A673 (cell line): ENCODE measurements at places on chromosomes 4 and X.

DNA sequence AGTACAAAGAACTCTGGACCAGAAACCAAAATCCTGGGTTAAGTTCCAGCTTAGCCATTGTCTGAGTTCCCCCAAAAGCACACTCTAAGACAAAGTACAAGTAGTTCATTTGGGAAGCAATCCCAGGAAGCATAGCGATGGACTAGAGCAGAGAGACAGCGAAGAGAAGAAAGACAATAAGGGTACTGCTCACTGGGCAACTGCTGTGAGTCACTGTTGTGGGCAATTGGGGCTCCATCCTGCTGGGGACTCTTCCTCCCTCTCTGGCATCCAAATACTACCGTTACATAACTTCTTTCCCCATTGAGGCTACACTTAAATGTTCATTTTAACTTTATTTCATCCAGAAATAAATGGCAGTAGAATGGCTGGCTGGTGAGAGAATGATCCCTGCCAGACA lies 14.1 kb downstream of the SRPX start:
- DNase-seq, result no peak

GRCh38 chr4:67684839-67685531 lies 16.0 kb downstream of the UBA6 start:
- DNase-seq, result no peak

DNA sequence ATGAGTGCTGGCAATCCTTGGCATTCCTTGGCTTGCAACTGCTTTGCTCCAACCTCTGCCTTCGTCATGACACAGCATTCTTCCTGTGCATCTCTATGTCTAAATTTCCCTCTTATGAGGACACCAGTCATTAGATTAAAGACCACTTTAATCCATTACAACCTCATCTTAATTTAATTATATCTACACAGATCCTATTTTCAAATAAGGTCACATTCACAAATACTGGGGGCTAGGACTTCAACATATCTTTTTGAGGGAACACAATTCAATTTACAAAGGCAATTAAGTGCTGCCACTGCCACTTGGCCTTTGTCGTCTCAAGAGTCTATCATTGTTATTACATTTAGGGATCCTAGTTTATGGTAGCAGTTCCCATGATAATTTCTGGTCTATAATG lies 163.7 kb upstream of the PPP1R2C start:
- DNase-seq, result no peak

GRCh38 chr4:94802091-94802490 lies 44.3 kb downstream of the BMPR1B start:
- no peak for DNase-seq

GRCh38 chrX:118879586-118879985 lies 56.0 kb downstream of the ZCCHC12 start:
- no peak for DNase-seq

DNA sequence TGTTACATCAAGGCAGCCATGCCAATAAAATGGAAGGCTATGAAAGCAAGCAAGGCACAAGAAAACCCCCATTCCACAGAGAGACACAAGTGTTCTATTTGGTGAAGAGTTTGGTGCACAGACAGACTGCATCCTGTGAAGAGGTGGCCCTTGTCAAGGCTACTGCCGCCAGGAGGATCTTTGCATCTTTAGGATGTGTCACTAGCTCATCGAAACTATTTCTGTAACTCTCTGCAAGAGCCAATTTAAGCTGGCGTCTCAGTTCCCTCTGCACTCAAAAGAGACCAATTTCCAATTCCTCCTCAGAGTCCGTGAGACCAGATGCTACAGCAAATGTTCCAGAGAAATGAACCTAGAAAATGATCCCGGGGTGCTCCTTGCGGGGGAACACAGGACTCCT lies 91.0 kb downstream of the PHKA2 start:
- no peak for DNase-seq

DNA sequence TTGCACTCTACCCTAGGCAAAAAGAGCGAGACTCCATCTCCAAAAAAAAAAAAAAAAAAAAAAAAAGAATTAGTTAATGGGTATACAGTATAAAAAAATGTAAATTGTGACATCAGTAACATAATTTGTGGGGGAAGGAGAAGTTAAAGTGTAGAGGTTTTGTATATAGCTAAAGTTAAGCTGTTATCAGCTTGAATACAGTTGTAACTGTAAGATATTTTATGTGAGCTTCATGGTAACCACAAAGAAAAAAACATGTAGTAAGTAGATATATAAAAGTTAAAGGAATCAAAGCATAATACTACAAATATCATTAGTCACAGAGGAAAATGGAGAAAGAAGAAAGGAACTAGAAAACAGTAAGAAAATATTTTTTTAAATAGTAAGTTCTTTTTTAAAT lies 53.2 kb upstream of the EPGN start:
- no peak for DNase-seq

DNA sequence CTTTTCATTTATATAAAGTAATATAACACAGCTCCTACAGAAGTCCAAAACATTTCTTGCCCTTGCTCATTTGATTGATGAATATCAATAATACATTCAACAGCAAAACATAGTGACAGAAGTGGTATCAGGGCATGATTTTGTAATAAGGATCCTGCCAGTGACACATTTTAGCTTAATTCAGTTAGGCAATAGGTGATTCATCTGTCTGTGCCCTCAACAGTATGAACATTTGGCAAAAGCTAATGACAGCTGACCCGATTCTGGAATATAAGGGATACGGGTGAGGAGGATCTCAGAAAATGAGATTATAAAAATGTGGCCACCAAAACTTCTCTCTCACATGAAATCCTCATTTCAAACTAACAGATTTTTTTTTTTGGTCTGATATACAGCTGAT lies 294.0 kb downstream of the CAMK2D start:
- DNase-seq, result no peak

GRCh38 chr4:17722356-17722700 lies 59.1 kb downstream of the FAM184B start:
- DNase-seq, result no peak

GRCh38 chr4:103168993-103169392 lies 29.1 kb downstream of the CENPE start:
- no peak for DNase-seq

DNA sequence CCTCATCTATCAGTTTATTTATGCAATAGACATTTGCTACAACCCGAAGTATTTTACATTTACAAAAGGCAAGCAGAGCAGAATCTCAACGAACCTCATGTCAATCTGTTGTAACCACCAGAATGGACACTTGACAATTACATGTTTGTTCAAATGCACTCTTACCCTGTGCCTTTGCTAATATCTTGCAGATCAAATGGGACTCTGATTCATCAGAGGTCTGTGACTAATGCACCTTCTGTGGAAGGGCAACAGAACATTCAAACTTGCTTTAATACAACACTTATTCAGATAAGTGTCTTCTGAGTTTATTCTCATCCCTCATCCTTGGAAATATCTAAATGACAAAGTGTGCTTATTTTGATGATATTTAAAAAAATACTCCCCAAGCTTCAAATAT lies 644.7 kb upstream of the PCDH10 start:
- DNase-seq, result no peak

DNA sequence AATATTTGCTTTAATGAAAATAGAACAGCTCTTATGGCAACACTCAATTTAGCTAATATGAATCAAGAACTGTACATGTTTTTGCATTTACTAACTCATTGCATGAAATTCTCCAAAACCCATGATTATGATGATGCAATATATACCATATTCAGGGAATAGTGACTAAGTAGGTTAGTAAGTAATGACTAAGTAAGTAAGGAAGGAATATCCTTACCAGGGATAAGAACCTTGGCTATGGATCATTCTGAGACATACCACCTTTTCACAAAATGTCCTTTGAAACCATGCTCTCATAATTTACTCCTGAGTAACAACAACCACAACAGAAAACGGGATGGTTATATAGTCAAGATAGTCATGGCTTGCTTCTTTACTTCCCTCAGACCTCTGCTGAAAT lies 1513.0 kb downstream of the STIM2 start:
- no peak for DNase-seq

DNA sequence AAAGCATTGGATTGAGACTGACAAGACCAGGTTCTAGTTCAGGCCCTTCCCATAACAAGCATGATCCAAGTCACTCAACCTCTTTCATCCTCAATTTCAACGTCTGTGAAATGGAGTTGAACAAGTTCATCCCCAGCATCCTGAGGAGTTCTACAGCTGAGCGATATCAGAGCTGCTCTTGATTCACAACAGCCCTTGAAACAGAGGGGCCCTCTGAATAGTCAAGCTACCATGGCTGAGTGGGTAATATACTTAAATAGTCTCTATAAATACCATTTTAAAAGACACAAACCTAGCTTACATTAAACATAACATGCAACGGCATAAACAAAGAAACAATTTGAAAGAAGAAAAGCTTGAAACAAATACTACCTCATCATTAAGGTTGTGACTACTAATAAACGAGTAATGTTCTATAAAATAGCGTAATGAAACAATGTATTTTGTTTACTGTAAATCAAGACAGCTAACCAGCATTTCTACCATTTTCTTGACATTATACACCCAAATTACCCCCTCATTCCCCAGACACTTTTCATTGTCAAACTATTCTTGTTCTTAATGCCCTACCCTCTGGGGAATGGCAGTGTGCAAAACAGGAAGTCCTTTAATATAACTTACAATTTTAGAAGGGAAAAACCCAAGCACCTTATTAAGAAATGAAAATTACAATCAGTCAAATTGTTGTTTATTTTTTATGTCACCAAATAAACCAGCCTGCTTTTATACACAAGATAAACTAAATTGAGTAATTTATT lies 202.3 kb downstream of the PARM1 start:
- DNase-seq, result peak; percentile 7

DNA sequence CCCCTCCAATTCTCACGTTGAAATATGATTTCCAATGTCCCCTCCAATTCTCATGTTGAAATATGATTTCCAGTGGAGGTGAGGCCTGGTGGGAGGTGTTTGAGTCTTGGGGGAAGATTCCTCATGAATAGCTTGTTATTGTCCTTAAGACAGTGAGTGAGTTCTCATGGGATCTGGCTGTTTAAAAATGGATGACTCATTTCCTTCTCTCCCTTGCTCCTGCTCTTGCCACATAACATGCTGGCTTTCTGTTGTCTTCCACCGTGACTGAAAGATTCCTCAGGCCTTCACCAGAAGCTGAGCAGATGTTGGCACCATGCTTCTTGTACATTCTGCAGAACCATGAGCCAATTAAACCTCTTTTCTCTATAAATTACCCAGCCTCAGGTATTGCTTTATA lies 346.8 kb upstream of the TECRL start:
- peak; percentile 58 for DNase-seq

DNA sequence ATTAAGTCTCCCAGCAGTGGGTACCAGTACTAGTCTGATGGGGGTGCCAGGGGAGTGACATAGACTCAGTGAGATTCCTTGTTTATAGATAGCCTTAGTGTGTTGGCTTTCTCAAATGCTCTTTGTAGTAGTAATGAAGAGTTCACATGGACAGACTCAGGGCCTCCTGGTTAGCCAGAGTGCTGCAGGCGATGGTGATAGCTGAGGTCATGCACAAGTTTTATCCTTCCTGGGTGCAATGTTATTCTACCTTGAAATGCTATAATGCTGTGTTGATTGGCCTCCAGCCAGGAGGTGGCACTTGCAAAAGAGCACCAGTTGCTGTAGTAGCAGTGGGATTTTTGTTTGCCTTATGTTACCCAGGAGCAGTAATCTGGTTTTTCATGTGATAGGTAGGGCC lies 35.5 kb upstream of the ADH4 start:
- DNase-seq, result no peak

DNA sequence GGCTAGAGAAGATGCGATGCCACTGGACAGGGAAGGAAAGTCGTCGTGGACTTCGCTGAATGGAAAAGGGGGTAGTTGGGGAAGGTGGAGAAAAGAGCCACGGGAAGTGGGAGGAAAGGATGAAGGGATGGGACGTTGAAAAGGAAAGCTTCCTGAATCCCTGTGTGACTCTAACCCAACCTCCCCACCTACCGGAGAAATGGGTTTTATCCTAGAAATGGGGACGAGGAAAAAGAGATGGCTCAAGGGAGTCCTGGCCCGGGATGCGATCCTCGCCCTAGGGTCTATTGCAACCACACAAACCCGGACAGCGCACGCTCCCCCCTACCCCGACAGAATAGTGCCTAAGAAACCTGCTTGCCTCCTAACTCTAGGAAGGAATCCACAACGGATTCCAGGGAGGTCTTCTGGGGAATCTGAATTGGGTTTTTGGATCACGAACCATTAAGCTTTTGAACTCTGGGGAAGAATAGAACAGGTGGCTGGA lies 738 bp upstream of the TSPAN5 start:
- peak; percentile 33 for DNase-seq
